ENCODE measurements at places on chromosomes 1 and 21. TPM values are rescaled to one million over a fixed set of nuclear protein-coding genes. Genes with fewer than 3 reads are reported as not detected.

The NES gene
- 581 TPM for total RNA-seq

DNA sequence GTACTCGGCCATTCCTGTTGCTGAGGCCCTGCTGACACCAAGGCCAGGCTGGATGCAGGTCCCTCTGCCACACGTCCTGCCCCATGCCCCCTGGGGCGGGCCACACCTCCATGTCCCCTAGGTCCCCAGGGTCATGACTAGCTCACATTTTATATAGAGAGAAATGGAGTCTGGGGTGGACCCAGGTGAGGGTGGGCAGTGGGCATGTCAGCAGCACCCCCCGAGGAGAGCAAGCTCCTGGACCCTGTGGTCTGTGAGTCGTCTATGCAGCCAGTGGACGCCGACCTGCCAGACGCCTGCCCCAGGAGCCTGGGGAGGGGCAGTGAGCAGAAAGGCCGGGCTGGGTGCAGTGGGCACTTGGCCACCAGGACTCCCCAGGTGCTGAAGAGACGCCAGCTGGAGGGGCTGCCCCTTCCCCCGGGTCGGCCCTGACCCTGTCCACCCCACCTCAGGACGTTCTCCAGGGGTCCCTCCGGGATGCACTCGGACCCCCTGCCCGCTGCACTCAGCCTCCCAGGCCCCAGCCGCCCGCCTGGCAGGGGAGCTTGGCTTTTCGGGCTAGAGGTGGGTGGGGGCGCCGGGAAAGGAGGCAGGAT lies 15.9 kb downstream of the SAMD11 start:
- no peak for DNase-seq

DNA sequence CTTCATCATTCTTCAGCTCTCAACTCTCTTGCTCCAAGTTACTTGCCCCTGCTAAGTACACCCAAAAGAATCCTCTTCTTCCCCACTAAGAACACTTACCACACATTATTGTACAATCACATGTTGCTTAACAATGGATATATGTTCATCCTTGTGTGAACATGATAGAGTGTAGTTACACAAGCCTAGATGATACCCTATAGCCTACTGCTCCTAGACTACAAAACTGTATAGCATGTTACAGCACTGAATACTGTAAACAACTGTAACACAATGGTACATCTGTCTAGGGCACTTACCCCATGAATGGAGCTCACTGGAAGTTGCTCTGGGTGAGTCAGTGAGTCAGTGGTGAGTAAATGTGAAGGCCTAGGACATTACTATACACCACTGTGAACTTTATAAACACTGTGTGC lies 77.4 kb downstream of the RERE start:
- DNase-seq, result no peak

The OPTC gene
- total RNA-seq, result not detected

GRCh38 chr1:53069663-53070327 lies 7.8 kb downstream of the PODN start:
- DNase-seq, result no peak

The LPAR3 gene
- total RNA-seq, result not detected

DNA sequence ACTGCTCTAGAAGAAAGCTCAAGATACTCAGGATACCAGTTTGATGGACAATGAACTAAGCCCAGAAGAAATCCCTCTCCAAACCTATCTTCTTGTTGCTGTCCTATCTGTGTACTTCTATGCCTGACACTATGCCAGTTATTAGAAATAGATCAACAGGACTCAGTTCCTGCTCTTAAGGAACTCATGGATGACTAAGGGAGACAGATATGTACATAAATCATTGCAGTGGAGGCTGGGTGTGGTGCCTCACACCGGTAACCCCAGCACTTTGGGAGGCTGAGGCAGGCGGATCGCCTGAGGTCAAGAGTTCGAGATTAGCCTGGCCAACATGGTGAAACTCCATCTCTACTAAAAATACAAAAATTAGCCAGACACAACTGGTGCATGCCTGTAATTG lies 42.4 kb upstream of the AK4 start:
- DNase-seq, result no peak

- peak; percentile 32 for DNase-seq
These were observed 55.3 kb downstream of the NDUFS5 start for GRCh38 chr1:39081271-39082009.

- DNase-seq, result no peak
These were observed 91.7 kb downstream of the WDR4 start for GRCh38 chr21:42787613-42788012.

The GSTM5 gene
- 0.81 TPM for total RNA-seq

The WNT4 gene
- total RNA-seq, result 0.27 TPM

DNA sequence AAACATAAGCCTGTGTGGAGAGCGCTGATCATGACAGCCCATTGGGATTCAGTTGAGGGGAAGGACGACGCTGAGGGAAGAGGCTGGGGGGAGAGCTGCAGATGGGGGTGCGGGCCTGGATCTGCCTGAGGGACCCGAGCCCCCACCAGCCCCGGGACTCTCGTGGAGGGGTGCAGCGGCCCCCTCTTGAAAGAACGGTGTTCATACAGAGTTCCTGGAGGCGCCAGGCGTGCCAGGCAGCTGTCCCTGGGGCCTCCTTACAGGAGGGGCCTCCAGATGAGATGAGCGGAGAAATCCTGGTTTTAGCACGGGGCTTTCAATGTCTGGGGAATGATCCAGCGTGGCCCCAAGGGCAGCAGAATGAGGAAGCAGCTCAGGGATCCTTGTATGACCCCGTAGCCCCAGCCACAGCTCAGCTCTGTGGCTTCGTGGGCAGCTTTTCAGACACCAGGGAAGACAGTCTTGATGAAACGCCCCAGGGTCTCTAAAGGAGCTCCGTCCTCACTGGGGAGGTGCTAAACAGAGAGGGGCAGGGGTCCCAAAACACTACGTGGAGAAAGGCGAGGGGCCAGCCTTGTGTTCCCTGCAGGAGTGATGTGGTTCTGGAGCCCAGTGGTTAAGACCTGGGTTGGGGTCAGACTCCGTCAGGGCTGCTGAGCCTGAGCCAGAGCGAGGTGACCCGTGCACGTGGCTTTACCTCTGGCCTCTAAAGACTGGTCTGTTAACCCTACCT lies 7.2 kb upstream of the DSCAM start:
- no peak for DNase-seq

The TRIM58 gene
- total RNA-seq, result 0.06 TPM
